ENCODE measurements at places on chromosomes 13 and 19. TPM values are rescaled to one million over a fixed set of nuclear protein-coding genes. Genes with fewer than 3 reads are reported as not detected.

GRCh38 chr13:62046512-62046911, 630.9 kb upstream of the PCDH20 start:
- DNase-seq = no peak

DNA sequence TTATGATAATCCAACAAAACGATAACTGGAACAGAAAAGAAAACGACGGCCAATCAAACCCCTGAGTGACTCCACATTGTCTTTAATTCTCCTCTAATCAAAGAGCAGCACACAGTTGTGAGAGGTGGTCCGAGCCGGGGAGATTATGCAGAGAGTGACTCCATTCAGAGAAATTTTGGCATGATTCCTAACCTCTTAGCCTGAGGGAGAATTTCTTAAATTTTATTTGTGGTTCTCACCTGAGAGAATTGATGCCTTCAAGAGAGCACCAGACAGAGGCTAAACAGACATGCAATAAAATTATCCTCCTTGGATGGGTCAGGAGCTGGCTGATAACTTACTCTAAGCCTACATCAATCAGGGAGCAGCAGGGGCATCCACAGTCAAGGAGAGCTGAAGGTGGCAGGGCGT, 310.0 kb upstream of the KLF12 start:
- DNase-seq = no peak

CLDND2 gene
- total RNA-seq = not detected

- no peak for DNase-seq
Observed at GRCh38 chr19:49557641-49558325, 22.6 kb downstream of the NOSIP start.

ZNF382 gene
- 7.4 TPM for total RNA-seq

C19orf73 gene
- 1.7 TPM for total RNA-seq

KCNN1 gene
- total RNA-seq = not detected

DNA sequence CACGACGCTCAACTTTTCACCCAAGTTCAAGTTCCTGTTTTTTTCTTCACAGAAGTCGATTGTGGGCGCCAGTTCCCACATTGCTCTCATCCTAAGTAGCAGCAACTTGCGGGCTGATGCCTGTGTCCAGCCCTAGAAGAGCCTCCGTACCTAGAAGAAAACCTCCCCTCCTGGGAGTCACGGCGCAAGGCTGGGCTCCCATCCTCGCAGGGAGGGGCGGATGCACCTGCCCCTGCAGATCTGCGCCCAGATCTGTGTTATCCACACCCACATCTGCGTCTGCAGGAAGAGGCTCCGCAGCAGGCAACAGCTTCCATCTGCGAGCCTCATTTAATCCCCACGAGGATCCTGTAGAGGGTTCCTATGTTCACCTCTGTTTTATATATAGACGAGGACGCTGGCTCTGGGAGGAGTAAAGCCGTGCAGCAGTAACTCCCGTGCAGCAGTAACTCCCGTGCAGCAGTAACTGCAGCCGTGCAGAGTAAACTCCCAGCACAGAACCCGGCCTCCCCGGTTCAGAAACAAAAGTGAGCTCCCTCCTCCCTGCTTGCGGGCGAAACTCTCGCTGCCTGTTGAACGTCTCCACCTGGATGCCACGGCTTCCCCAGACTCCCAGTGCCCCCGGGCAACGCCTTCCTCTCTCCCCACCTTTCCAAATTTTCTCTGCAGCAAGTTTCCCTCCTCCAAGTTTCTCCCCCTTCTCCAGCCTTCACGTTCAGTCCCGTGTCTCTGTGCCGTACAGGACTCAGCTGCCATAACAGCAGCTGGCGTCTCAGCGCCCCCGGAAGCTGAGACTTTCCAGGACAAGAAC, 23.5 kb upstream of the LAIR1 start:
- DNase-seq = peak; percentile 46

DNA sequence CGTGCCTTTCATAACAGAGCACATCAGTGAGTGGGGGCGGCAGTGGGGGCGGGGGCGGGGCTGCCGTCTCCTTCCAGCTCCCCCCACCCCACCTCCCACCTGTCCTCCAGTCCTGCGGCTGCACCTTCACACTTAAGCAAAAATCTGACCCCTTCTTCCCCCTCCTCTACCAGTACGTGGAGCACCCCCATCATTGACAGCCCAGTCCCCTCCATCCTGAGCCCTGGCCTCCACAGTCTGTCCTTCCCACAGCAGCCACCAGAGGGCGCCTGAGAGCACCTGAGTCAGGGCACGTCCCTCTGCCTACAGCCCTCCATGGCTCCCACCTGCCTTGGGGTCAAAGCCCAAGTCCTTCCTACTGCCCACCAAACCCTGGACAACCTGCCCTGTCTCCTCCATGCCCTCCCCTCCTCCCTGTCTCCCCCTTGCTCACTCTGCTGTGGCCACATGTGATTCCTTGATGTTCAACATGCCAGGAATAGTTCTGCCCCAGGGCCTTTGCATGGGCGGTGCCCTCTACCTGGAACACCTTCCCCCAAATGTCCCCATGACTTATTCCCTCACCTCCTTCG, 4.0 kb downstream of the EBI3 start:
- peak; percentile 39 for DNase-seq

ENOX1 gene
- total RNA-seq = not detected

TEX29 gene
- not detected for total RNA-seq

DNA sequence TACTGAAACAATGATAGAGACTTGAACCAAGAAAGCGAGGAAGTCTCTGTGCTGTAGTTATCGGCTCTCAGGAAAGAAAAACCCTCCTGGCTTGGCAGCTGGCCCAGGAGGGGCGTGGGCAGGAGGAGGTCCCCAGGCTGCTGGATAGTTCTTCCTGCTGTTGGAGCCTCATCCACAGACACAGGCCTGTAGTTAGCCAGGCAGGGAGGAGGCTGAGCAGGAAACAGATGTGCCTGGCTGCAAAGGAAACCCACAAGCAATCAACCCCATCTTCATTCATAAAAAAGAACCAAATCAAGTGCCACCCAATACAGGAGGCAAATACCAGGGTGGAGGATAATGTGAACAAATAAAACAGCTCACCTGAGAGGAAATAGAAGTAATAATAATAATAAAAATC, 86.2 kb downstream of the IRS2 start:
- no peak for DNase-seq

NANOS3 gene
- total RNA-seq = not detected

GIPR gene
- total RNA-seq = 9.3 TPM

- no peak for DNase-seq
Observed at GRCh38 chr19:34343751-34344150, 21.2 kb upstream of the GPI start.

DNA sequence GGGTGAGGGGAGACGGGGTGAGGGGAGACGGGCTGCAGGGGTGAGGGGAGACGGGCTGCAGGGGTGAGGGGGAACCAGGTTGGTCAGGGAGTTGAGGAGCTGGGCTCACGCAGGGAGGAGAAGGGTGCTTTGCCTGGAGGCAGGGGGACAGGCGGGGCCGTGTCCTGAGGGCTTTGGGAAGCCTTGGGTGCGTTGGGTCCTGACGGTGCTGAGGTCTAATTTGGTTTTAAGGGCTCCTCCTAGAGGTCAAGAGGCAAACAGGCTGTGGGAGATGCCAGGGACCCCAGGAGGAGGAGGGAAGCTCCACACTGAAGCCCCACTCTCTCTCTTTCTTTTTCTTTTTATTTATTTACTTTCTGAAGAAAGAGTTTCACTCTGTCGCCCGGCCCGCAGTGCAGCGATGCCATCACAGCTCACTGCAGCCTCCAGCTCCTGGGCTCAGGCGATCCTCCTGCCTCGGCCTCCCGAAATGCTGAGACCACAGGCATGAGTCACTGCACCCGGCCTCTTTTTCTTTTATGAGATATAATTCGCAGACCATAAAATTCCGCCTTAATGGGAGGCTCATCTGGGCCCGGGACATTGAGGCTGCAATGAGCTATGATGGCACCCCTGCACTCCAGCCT, 9.3 kb upstream of the MISP start:
- DNase-seq = no peak
